Effector CD4-positive, alpha-beta T cell (primary cell): ENCODE measurements at places on chromosomes 12 and 14.

DNA sequence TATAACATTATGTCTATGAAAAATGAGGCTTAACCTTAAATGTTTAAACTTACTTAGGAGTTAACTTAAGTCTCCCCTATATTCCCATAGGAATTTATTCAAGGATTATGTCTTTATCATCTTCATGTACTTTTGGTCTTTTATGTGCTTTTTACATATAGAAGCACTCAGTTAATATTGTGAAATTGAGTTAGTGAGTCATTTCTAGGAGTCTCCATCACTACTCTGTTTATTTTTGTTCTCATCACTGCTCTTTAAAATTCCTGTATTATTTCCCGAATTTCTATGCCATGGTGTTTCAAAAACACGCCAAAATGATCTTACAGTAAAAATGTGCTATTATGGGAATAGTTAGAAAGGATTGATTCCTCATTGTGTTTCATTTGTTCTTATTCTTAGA lies 31.6 kb downstream of the TBC1D15 start:
- DNase-seq: no peak

DNA sequence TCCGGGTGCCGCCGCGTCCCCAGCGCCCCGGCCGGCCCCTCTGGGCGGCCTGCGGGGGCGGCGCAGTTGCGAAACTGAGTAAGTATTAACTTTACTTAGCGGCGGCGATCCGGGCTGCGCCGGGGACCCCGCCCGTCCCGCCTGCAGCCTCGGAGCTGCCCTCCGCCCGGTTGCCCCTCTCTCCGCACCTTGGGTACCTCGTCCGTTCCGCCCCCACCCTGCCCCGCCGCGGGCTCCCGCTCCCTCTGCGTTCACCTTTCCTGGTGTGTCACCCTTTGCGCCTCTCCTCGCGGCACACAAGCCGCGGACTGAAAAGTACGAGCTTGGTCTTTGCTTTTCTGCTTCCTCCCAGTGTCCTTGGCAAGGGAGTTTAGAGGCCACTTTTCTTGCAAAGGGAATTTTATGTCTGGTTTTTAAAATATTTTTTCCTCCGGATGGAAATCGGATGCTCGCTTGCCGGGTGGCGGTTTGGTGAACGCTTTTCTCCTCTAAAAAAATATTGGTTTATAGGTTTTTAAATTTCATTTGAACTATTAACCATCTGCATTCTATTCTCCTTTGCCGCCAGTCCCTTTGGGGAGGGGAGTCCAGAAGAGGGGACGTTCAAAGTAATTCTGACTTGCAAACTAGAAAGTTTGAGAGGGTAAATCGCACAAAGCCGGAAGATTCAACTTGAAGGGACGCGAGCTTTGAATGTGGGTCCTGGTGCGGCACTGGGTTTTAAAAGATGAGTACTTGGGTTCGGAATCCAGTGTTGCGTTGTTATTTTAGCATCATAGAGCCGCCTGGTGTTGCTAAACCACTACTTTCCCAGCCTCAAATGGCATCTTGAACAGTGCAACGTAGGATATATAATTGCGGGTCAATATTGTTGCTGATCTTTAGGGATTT lies 834 bp downstream of the RASSF8 start:
- no peak for DNase-seq

DNA sequence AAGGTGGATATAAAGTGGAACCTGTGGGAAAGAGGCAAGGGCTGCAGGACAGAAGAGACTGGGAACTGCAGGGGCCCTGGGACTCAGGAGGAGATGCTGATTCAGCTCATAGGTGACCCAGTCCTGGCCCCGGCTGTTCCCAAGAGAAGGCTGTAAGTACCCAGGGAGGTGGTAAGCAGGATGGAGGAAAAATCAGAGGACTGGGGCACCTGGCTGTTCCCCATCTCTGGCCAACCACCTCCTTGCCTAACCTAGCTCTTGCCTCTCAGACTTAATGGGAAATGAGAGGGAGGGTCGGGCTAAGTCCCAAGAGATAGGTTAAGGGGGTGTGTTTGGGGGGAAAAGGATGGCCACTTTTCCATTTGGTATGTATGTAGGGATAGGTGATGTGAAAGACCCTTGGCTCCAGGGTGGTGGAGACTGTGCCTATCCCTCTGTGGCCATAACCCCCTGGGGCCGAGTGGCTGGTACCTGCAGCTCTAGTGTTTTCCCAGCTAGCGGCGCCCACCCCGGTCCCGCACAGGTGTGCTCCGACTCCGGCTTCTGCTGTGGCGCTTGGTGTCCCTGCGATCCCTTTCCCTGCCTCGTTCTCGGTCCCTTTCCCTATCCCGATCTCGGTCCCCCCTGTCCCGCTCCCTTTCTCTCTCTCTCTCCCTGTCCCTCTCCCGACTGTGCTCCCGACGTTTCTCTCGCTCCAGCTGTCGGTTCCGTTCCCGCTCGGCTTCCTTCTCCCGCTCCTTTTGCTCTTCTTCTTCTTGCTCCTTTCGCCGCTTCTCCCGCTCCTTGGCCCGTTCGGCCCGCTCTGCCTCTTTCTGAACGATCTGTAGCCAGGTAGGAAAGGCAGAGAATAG lies 1.6 kb upstream of the CDH24 start:
- no peak for DNase-seq

GRCh38 chr12:45668641-45669040 lies 60.9 kb upstream of the ARID2 start:
- no peak for DNase-seq

DNA sequence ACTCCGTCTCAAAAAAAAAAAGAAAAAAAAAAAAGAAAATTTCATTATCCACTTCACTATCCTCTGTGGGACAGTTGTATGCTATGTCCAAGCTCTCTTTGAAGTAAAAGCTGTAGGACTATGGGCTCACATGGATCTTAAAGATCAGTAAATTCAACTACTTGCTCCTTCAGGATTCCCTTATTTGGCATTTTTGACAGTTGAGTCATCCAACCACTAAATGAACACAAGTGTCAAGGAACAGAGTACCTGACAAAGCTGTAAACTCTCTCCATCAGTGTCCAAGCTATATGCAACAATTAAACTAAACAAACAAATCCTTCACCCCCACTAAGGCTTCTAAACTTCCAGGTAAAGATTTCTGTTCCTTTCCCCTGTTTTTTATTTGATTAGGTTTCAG lies 177.0 kb downstream of the CEP128 start:
- no peak for DNase-seq

- DNase-seq: no peak
Observed at GRCh38 chr14:54329082-54329695, 67.6 kb upstream of the CDKN3 start.

DNA sequence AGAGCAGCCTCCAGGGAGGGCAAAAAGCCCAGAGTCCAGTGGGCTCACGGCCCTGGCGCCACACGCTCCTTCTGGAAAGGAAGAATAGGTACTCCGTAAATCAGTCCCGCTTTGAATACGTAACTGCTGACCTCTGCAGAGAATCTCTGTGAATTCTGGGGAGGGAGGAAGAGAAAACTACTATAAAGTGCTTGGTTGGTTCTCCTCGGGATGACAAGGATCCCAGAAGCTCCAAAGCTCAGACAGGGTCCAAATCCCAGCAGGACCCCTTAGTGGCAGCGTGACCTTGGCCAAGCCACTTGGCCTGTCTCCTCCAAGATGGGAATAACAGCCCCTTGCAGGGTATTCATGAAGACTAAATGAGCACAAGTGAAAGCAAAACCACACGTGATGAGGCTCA lies 31.7 kb downstream of the ANO2 start:
- no peak for DNase-seq

GRCh38 chr14:93232159-93232558 lies 25.1 kb downstream of the UBR7 start:
- DNase-seq: no peak

DNA sequence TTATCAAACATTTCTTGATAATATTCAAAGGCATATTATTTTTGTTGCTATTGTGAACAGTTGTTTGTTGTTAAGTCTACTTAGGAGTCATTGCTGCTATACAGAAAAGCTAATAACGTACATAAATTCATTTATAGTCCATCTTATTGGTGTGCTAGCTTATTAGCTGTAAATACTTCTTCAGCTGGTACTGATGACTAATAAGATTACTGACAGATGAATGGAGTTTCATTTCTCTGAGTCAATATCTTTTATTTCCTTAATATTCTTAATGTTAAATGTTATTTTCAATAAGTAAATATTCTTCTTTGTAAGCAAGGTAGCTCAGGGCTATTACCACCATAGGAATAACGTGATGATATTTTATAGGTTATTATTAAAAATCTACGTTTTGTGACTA lies 139.4 kb upstream of the SLCO1C1 start:
- no peak for DNase-seq

- no peak for DNase-seq
Observed at GRCh38 chr12:32650508-32650907, 28.6 kb upstream of the DNM1L start.

GRCh38 chr14:68626386-68626785 lies 166.5 kb downstream of the ZFP36L1 start:
- DNase-seq: no peak

GRCh38 chr12:119994892-119995658 lies 6.0 kb downstream of the BICDL1 start:
- DNase-seq: no peak

- no peak for DNase-seq
Observed at GRCh38 chr12:124739953-124740561, 123.6 kb downstream of the SCARB1 start.

DNA sequence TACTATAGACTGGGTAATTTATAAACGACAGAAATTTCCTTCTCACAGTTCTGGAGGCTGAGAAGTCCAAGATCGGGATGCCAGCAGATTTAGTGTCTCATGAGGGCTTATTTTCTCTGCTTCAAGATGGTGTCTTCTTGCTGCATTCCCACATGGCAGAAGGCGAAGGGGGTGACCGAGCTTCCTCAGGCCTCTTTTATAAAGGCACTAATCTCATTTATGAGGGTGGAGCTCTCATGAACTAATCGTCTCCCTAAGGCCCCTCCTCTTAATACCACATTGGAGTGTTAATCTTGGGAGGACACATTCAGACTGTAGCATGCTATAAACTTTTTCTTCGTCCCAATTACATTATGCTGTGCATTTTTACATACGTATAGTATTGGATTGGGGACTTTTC lies 200.4 kb upstream of the ARHGAP5 start:
- no peak for DNase-seq

GRCh38 chr12:115767916-115768315 lies 509.6 kb downstream of the MED13L start:
- DNase-seq: no peak

DNA sequence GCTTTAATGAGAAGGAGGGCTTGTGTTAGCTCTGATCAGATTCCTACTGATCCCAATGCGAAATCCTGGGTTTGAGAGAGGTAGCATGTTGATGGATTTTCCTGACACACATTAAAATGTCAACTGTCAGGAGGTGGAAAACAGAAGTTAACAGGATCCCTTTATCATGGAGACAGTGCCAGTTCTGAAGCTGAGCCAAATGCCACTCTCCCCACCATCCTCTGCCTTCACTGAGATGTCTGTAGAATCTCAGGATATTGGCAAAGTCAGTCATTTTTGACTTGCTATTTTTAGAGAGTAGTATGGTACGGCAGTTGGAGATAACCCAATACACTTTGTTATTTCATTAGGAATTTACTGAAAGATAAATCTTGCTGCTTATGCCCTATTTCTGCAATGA lies 1816.2 kb upstream of the FLRT2 start:
- DNase-seq: no peak

GRCh38 chr14:20668969-20669368 lies 15.4 kb upstream of the RNASE4 start:
- no peak for DNase-seq

DNA sequence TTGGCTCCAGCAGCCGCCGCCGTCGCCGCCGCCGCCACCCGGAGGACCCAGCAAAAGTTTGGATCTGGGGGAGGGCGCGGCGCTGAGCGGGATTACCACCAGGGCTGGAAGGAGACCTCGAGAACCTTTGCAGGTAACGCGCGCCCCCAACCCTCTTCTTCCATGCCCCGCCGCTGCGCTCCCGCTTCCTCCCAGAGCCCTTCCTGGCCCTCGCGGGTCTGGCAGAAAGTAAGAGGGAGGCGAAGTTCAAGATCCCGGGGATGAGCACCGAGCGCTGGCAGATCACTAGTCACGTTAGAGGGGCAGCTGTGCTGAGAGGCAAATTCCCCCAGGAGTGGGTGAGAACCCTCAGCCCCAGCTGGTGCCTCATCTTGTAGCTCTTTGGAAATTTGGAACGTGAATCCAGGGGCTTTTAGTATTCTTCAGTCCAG lies 3.9 kb downstream of the FLRT2 start:
- DNase-seq: no peak

DNA sequence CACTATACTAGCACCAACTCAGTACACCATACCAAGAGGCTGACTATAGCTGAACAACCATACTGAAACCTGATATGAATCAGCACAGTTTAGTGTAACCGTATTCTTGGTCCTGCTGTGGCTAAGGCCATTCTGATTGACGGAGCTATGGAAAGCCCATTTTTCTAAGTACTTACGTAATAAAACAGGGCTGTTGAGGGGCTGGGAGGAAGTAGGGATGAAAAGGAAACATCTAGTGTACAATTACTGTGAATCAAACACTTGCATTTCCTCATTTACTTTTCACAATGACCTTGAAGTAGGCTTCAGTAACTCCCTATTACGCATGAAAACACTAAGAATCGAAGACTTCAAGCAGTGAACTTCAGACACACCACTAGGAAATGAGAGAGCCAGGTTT lies 198.2 kb downstream of the BTG1 start:
- no peak for DNase-seq

DNA sequence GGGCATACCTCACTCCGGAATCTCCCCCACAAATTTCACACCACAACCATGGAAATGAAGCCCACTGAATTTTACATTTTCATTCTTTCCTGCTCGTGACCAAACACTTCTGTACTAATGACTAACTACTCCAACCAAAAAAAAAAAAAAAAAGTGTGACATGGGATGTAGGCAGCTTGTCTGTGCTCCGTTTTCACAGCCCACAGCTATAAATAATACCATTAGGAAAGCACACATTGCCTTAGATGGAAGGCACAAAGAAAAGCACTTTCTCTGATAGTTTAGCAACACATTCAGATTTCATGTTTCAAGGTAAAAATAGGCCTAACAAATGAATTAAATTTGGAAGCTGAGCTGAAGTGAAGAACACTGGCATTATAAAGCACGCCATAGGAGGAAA lies 42.5 kb downstream of the DUSP6 start:
- no peak for DNase-seq

- peak; percentile 6 for DNase-seq
Observed at GRCh38 chr12:3777206-3777809, 24.4 kb upstream of the CRACR2A start.

- no peak for DNase-seq
Observed at GRCh38 chr12:118183711-118184110, 47.8 kb downstream of the PEBP1 start.

GRCh38 chr12:119649202-119649808 lies 18.6 kb upstream of the PRKAB1 start:
- DNase-seq: no peak

- DNase-seq: no peak
Observed at GRCh38 chr12:44246482-44247105, 410.7 kb downstream of the TMEM117 start.

DNA sequence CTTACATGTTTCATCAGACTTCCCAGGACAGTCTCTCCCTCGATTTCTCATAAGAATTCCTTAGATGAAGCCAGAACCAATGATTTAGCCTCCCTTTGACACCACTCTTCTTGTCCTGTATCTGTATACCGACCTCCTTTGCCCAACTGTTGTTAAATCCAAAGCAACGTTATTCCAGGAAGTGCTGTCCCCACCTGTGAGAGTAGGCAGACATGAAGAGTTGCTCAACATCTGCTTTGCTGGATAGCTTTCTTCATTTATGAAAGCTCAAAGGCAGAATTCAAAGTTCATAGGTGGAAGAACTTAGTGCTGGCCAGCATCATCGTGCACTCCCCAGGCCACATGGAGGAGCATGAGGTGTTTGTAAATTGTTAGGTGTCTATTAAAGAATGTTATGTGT lies 55.6 kb downstream of the GTF2A1 start:
- no peak for DNase-seq
